Activated gamma-delta T cell treated with anti-CD3 and anti-CD28 coated beads, Interleukin-2, amount 50 U/mL, for 16 hours (primary cell): ENCODE measurements at places on chromosomes 1 and 21.

DNA sequence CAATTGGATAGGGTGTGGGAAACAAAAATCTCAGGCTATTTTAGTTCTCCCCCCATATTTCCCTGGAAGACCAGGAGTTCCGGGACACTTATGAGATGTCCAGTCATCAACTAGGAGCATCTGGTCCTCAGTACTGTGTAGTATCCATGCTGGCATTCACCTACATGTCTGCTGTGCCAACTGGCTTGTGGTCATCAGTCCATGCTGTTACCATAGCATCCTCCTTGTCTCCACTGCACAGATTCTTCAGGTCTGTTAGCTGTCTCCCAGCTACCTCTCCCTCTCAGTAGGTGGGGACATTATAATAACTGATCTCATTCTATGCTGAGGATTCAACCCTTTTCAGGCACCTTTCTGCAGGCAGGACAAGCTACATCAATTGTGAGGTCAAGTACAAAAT is 302.9 kb downstream of the BARHL2 start:
- DNase-seq: no peak

- DNase-seq: no peak
Observed at GRCh38 chr1:221563476-221563921, 178.4 kb downstream of the DUSP10 start.

- DNase-seq: no peak
Observed at GRCh38 chr1:160748181-160748877, 9.3 kb downstream of the SLAMF7 start.

DNA sequence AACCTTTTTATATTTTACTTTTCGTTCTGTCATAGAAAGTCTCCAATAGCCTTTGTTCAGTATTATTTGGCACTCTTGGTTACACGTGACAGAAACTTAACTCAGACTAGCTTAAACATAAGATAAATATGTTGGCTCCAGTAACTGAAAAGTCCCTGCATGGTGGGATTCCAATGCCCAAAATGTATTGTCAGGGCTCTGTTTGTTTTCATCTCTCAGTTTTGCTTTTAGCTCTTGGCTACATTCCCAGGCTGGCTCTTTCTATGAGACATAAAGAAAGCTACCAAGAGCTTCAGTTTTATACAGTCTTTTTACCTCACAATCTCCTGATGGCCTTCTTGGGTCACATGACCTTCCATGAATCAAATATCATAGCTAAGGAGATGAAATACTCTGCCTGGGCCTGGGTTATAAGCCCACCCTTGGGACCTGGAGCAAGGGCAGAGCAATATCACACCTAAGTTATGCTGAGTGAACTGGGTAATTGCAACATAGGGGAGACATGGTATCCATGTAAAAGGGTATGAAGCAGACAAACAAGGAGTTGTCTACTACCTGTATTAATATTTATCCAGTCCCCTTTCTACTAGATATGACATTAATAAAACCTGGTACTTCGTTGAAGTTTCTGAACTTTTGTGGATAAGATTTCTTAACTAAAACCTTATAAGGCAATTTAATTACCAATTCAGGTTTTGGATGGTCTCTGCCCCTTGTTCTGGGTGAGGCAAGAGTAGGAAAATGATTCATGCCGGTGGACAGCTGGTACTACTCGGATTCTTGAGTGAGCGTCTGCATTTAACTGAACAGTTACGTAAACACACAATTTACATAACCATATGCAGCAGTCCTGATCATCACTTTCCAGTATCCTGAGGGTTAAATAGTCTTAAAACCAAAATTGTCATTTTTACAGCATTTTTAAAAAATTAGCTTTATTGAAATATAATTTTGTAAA is 442.3 kb downstream of the GPATCH2 start:
- DNase-seq: no peak

GRCh38 chr1:25461849-25462248 is 31.2 kb downstream of the MACO1 start:
- no peak for DNase-seq

DNA sequence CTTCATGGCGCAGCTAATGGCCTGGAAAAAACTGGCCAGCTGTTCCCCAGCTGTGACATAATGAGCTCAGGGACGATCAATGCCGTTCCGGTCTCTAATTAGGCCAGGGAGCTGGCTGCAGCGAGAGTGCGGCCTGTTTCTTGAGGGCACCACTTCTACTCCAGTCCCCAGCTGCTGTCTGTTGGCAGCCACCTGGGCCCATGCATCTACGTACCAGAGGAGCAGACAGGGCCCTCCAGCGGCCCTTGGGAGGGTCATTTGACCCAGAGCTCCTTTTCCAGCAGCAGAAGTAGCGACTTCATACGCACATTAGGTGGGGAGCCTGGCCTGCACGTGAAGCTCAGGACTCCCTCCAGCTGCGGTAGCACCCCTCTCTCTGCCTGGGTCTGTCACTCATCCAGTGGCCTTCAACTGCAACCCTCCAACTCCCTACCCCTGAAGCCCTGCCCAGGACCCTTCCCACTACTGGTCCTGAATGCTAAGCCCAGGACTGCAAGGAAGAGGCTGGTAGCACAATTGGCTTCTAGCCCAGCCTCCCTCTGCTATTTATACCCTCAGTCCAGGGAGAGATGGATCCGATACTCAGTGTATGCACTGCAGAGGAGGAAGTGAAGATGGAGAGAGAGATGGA is 9.1 kb upstream of the GPR61 start:
- no peak for DNase-seq

GRCh38 chr1:180842052-180842451 is 70.6 kb upstream of the KIAA1614 start:
- DNase-seq: no peak

GRCh38 chr1:169240449-169241232 is 127.0 kb downstream of the NME7 start:
- DNase-seq: no peak

GRCh38 chr1:151347523-151348246 is 633 bp upstream of the RFX5 start:
- no peak for DNase-seq

DNA sequence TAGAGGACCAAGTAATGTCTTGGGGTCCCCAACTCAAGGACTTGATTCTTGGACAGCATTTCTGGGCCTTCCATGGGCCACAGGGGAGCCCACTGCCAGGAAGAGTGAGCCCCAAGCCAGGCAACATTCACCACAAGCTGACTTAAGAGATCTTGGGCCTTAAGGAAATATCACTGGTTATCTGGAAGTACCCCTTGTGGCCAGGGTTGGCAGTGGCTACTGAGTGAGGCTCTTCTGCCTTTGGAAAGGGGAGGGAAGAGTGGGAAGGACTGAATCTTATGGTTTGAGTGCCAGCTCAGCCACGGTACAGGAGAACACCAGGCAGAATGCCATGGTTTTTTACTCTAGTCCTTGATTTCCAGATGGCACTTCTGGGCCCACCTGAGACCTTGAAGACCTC is 228.9 kb upstream of the RGS18 start:
- no peak for DNase-seq

DNA sequence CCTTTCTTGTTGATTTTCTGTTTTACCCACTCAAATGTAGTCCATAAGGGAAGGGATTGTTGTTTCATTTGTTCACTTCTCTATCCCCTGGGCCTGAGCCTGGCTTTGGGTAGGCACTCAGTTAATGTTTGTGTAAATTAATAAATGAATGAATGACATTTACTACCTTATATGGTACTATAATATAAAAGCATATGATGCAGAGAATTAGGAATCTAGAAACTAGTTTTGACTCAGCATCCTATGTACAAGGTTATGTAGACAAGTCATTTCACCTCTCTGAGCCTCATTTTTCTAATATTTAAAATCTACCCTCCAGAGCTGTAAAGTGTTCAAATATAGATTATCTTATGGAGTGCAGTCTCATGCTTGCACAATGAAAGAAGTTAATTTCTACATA is 68.9 kb upstream of the S1PR1 start:
- no peak for DNase-seq

DNA sequence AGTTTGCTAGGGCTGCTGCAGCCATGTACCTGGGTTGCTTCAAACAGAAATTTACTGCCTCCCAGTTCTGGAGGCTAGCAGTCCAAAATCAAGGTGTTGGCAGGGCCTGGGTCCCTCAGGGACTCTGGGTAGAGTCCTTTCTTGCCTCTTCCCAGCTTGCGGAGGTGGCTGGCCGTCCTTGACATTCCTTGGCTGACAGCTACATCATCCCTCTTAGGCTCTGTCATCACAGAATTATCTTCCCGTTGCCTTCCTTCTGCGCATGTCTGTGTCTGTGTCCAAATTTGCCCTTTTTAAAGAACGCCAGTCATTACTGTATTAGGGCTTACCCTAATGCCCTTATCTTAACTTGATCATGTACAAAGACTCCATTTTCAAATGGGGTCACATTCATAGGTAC is 37.6 kb upstream of the PGBD5 start:
- DNase-seq: no peak

DNA sequence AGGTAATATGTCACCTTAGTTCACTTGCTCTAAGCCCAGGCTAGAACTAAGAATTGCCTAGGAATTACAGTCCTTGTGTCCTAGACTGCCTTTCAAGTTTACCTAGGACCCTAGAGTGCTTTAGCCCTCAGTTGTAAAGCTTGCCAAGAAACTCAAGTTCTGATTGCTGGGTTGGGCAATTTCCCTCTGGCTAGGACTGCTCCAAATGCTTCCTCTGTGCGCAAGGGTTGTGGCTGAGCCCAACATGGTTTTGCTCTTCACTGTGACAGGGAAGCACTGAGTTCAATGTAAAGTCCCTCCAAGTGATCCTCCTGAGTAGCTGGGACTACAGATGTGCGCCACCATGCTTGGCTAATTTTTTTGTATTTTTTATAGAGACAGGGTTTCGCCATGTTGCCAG is 102.3 kb upstream of the NEK7 start:
- DNase-seq: no peak

GRCh38 chr1:92447033-92447681 is 39.6 kb downstream of the GFI1 start:
- DNase-seq: no peak

GRCh38 chr1:219657186-219657585 is 44.3 kb upstream of the ZC3H11B start:
- no peak for DNase-seq

DNA sequence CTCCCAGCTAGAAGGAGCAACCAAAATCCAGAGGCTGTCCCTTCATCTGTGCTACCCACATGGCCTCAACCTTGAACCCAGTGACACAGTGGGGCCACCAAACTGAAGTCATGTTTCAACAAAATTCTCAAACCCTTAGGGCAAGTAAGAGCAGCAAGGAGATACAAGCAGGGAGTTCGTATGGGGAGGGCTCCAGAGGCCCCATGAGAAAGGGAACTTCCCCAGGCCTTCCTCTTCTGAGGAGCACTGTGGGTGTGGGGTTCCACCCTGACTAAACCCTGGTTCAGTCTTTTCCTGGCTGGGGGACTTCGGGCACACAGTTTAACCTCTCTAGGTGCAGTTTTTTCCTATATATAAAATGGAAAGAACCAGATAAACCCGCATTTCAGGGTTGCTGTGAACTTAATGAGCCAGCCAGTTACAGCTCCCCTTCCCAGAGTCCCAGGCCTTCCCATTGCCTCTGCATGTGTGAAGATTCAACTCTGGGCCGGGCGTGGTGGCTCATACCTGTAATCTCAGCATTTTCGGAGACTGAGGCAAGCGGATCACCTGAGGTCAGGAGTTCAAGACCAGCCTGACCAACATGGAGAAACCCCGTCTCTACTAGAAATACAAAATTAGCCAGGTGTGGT is 8.0 kb upstream of the THEMIS2 start:
- no peak for DNase-seq

DNA sequence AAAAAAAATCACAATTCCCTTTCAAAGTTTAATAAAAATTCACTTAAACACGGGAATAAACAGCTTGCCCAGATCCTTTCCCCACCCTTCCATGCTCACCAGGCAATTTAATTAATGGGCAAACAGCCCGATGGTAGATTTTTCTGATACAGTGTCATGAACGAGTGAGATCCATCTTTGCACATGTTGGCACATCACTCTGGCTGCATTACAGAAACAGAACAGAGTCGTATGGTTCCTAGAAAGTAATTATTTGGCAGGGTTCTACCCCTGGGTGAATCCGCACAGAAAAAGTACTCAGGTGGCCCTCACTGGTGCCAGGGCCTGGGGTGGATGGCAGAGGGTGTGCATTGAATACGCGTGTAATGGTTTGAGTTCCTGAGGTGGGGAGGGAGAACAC is 24.6 kb upstream of the OVAAL start:
- DNase-seq: no peak

GRCh38 chr1:30277415-30277814 is 446.0 kb downstream of the MATN1 start:
- no peak for DNase-seq

DNA sequence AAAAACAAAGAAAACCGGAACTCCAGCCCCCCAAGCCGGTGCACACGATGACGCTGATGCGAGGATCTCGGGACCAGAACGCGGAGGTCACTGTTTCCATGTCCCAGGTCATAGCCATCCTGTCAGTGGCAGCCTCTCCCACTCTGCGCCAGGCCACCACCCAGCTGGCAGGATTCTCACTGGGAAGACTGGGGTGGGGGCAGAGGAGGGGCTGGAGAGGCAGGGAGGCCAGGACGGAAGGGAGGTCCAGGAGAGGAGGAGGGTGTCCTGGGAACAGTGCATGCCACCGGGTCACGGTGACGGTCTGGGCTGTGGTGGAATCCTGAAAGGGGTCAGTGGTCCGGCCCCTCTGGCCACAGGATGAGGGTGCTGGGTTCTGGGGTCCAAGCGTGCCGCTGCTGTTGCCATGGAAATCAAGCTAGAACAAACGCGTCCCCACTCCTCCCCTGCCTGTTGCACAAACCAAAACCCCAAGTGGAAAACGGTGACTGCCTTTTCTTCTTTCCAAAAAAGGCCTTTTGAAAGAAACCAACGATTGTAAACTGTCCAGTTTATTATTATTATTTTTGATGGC is 26.1 kb downstream of the MRPL37 start:
- DNase-seq: no peak

GRCh38 chr1:214051786-214052185 is 64.0 kb downstream of the PROX1 start:
- DNase-seq: no peak

DNA sequence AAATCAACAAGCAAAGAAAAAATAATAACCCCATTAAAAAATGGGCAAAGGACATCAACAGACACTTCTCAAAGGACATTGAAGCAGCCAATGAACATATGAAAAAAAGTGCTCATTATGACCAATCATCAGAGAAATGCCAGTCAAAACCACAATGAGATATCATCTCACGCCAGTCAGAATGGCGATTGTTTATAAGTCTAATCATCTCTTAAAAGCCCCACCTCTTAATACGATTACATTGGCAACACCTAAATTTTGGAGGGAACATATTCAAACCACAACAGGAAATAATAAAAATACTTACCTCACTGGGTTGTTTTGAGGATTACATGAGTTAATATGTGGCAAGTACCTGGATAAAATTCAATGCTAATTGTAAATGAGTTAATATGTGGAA is 57.1 kb upstream of the PLPPR4 start:
- DNase-seq: no peak

DNA sequence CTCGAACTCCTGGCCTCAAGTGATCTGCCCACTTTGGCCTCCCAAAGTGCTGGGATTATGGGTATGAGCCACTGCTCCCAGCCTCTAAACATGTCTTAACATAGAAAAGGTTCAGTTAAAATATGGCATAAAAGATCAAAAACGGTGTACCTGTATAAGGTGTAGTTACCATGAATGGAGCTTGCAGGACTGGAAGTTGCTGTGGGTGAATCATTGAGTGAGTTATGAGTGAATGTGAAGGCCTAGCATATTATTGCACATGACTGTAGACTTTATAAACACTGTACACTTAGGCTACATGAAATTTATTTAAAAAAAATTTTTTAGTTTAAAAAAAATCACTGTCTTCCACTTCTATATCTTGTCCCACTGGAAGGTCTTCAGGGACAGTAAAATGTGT is 15.7 kb downstream of the ABCD3 start:
- DNase-seq: no peak
